ENCODE measurements at places on chromosomes 5 and 9.

DNA sequence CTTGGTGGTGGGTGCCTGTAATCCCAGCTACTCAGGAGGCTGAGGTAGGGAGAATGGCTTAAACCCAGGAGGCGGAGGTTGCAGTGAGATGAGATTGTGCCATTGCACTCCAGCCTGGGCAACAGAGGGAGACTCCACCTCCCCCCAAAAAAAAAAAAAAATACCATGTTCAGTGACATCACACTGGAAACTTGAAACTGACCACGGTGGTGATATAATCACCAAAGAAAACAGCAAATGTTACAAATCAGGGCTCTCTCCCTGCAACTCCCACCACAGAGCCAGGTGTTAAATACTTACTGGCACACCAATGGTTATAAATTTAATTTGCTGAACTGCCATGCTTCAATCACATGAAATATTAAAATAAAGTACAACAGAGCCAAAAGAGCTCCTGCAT, 81.4 kb downstream of the ZNF608 start:
- no peak for DNase-seq

DNA sequence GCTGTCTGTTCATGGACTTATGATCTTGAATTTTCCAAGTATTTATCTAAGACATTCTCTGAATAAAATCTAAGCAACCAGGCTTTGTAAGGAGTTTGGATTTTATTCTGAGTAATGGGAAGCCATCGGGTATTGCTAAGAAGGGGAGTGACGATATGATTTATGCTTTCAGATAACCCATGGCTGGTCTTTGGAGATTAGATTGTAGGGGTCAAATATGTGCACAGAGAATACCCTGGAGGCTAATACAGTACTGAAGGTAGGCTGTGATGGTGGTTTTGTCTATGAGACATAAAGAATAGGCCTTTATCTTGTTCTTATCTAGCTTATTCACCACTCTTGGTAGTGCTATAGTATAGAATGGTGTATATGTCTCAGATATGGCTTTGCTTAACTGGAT, 60.0 kb upstream of the C5orf46 start:
- no peak for DNase-seq

DNA sequence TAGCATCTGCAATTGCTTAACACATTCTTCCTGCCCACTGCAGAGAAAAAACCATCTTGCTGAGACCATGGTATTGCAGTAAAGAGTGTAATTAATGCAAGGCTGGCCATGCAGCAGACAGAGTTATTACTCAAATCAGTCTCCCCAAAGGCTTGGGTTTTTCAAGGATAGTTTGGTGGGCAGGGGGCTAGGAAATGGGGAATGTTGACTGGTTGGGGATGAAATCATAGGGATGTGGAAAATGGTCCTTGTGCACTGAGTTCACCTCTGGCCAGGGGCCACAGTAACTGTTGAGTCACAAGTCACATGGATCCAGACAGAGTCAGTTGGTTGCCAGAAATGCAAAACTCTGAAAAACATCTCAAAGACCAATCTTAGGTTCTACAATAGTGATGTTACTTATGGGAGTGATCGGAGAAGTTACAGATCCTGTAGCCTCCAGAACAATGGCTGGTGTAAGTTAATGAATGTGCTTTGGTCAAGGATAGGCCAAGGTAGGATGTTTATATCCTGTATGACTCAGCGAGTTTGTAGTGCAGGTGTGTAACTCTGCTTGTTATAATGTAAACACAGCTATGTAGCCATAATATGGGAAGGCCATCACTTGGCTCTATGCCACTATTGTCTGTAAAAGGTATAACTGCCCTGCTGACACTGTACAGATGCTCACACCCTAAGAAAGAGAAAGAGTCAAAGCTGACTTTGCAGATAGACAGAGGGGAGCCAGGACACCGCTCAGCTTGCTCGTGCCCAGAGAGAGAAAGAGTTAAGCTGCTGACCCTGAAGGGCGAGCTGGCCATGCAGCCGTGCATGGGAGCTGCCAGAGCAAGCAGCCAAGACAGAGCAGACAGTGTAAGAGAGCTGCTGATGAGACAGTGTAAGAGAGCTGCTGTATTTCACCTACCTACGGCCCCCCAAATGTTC, 27.2 kb downstream of the C9orf152 start:
- DNase-seq, result no peak

- no peak for DNase-seq
Observed at GRCh38 chr5:150085950-150086715, at the start of gene CSF1R. CSF1R (minus strand) TSS chr5:150086554; CDS start chr5:150086427, 127 bp downstream.

GRCh38 chr5:95448789-95449188, 57.6 kb downstream of the FAM81B start:
- DNase-seq, result no peak

DNA sequence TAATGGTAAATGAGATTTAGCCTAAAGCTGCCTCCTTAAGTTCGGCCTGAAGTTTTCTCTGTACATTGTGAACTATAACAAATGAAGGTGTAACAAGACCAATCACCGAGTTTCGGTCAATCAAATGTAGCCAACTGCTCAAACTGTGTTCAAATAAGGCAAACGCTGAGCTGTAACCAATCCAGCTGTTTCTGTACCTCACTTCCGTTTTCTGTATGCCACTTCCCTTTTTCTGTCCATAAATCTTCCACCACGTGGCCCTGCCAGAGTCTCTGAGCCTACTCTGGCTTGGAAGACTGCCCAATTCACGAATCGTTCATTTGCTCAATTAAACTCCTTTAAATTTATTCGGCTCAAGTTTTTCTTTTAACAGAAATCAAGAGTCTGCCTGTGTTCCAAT, 193.5 kb upstream of the KLF9 start:
- DNase-seq, result no peak

DNA sequence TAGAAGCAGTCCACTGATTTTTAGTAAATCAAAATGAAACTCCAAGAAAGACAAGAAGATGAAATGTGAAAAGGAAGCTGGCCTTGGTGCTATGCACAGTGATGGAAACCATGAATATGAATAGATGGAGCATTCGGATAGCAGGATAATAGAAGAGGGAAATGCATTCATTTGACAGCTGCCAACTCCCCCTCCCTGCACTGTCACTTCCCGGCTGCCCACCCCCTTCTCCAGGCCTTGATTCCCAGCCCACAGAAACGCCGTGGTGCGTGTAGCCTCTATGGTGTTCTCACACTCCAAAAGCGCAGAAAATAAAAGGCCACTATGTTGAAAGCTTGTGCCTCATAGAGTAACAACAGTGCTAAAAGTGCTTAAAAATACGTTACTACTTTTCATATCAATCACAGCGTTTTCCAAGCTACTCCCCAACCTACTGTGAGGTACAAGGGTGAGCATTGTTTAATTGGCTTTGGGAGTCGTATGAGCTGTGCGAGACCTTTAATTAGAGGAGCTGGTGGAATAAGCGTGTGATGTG, 26.1 kb upstream of the IFNK start:
- no peak for DNase-seq

Measured in activated CD4-positive, CD25-positive, alpha-beta regulatory T cell treated with anti-CD3 and anti-CD28 coated beads, Interleukin-2, amount 50 U/mL, for 16 hours (primary cell).